ENCODE measurements at places on chromosomes 1 and 21. TPM values are rescaled to one million over a fixed set of nuclear protein-coding genes. Genes with fewer than 3 reads are reported as not detected.

Gene PAQR7
- total RNA-seq: 17.9 TPM

Gene FCAMR
- not detected for total RNA-seq

Gene IL10RB
- total RNA-seq: 28.1 TPM

Gene TSTD1
- 93.3 TPM for total RNA-seq

Gene CLDN14
- not detected for total RNA-seq

Gene COL6A2
- 150 TPM for total RNA-seq

DNA sequence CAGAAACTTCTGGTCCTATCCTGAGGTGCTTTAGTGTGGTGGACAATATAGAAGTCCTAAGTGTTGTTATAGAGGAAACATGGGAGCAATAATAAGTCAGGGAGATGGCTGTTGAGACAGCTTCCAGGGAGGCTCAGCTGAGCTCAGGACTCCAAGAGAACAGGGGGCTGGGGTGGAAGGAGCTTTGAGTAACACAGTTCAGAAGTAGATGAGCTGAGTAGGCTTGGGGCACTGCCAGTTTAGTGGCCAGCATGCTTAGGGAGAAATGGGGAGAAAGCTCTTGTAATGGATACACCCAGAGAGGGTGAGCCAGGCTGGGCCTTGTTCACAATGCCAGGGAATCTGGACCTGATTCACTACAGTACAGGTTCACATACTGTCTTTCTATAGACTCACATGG lies 201.6 kb downstream of the DAB1 start:
- DNase-seq: no peak

- DNase-seq: no peak
These were observed 14.2 kb downstream of the MTF1 start for GRCh38 chr1:37845049-37845646.

DNA sequence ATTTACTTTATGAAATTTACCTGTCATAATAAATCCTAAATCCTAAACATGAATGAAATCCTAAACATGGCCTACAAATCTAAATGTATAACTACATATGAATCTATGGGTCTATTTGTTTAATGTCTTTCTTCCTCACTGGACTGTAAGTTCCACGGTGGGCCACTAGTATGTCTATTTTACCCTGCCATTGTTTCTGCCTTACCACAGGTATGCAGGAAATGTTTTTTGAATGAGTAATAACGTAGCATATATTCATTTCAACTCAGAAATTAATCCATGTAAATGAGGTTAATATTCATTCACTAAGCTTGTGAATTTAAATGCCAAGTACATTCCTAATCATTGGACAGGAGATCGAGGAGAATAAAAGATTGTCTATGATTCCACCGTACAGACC lies 35.3 kb downstream of the B3GALNT2 start:
- DNase-seq: no peak

DNA sequence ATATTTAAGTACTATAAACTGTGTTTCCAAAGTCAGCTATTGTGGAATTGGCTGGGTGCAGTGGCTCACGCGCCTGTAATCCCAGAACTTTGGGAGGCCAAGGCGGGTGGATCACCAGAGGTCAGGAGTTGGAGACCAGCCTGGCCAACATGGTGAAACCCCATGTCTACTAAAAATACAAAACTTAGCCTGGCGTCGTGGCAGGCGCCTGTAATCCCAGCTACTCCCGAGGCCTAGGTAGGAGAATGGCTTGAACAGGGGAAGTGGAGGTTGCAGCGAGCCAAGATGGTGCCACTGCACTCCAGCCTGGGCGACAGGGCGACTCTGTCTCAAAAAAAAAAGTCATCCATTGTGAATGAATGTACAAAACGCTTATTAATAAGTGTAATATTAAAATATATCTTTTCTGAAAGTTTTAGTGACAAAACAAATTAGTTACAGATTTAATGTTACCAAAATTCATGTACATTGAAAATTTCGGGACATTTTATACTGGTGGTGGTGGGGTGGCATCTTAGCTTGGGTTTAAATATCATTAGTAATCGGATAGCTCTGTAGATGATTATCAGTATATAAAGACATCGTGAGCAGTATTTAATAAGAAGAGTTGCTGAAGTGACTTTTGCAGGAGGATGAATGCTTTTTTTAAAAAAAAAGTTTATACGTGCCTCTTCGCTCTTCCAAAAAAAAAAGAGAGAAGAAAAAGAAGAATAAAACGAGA lies 503 bp upstream of the SRSF11 start:
- DNase-seq: no peak

- no peak for DNase-seq
These were observed 84.0 kb downstream of the FMO4 start for GRCh38 chr1:171397851-171398469.

GRCh38 chr1:224774378-224774777 lies 155.1 kb upstream of the DNAH14 start:
- no peak for DNase-seq

DNA sequence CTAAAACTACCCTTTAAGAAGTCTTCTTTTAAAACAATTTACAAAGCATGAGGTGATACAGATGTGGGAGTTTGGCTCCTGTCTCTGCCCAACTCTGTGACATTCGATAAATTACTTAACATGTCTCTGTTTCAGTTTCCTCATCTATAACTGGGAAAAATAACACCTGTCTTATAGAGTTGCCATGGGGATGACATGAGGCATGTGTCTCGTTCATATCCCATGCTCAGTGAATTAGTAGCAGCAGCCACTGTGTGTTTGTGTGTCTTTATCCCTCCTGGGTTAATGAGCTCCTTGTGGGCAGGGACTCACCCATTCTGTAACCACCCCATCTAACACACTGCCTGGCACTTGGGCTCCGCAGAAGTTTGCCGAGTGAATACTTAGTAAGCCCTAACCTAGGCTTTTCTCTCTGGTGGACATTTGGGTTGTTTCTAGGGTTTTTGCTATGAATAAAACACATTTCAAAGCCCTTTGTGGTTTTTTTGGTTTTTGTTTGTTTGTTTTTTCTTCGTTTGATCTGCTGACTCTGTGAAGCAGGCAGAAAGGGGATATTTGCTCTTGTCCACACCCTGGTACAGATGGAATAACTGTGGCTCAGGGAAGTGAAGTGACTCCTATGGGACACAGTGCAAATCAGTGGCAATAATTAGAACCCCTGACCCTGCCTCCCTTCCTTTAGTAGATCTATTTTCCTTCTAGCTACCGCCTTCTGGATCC lies 797 bp upstream of the KCNJ9 start:
- no peak for DNase-seq

GRCh38 chr1:208542309-208542708 lies 298.1 kb upstream of the PLXNA2 start:
- no peak for DNase-seq

DNA sequence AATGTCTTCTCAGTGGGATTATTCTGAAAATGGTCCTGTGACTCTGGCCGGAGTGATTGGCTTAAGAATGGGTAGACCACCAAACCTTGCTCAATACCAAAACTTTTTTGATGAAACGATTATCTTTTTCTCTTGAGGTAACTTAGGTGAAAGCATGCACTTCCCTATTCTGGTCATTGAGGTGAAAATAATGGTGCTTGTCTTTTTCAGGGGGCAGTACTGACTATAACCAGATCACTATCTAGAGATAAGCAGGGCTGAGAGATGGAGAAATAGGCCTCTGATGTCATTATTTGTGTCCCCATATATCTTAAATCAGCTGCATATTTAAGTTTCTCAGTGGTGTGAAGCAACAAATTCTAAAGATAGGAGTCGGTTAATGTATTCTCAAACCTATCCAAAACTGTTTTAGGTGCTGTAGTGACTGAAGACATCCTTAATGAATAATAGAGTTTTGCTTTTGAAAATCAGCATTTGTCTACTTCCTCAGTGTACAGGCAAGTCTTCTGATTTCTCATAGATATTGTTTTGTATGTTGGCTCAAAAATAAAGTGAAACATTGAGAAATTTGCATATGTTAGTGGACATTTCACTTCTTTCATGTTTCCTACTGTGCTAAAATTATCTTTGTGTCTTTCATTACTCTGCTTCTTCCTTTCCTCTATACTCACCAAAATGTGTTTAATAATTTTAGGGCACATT lies 735.3 kb upstream of the ADGRL4 start:
- DNase-seq: no peak
